ENCODE measurements at places on chromosomes 16 and 17.
A peak's percentile ranks its signal among the peaks of the same experiment; 100 is the strongest.

DNA sequence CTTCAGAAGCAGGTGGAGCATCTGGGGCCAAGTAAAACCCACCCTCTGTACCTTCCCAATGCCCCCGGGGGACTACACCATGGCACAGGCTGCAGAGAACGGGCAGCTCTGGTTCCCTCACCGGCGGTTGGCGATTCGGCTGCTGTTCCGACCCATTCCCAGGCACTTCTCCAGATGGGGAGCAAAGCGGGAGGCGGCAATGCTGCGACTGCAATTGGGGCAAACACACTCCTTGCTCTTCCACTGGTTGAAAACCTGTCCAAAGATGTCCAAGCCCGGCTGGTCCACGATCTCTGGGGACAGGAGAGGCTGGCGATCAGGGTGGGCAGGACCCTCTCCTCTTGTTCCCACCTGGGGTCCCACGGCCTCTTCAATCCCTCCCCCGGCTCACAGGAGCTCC, 2.6 kb downstream of the ATXN7L3 start:
- no peak for DNase-seq

DNA sequence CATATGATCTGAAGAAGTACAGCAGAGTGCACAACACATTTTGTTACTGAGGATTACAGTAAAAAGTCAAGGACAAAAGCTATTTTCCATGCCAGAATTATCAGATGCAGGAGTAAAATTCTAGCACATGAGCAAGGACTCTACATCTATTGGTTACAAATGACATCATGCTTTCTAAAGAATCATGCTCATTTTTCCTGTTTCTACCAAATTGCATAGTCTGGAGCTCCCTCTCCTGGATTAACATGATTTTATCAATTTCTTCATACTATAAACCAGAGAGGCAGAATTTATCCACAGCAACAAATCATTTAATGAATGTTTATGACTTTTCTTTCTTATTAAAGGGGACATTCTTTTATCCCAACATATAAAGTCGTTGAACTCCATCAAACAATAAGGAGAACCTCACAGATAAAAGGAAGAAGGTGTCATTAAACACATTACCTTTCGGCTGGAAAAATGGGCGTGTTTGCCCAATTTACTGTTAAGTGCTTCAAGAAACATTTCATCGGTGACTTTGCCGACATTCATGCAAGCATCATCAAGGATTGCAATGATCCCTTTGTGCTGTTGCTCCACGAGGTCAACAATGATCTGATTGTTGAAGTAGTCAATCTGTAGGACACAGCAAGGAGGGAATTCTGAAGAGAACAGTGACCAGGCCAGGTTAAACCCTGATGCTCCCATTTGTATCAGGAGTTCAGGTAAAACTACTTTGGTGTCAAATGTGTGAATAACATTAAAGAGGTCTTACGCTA, 121.7 kb downstream of the MYO1D start:
- DNase-seq, result no peak

DNA sequence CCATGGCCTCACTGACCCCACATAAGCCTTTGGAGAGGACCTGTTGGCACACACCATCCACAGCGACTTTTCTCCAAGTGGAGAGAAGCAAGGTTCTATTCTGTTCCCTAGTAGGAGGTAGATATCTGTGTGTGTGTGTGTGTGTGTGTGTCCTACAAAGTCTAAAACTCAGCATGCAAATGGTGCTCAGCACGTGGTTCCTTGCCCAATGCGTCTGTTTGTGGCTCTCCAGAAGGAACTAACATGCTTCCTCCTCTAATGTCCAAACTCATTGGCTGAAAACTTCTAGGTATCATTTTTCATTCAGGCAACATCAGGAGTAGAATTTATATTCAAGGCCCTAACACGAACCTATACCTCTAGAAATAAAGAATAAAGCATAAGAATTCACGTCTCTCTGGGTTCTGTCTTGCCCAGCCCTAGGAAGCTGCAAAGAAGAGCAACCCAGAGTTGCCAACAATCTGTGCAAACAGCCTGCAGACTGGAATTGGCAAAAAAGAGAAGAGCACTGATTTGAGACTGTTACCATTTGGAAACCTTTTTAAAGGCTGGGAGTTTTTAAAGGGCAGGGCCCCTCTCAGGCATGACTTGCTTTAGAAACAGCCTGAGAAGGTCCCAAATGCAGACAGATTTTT, 25.5 kb downstream of the MAP3K14 start:
- no peak for DNase-seq

- no peak for DNase-seq
Measured at GRCh38 chr17:81451823-81452222, 56.6 kb downstream of the BAHCC1 start.

DNA sequence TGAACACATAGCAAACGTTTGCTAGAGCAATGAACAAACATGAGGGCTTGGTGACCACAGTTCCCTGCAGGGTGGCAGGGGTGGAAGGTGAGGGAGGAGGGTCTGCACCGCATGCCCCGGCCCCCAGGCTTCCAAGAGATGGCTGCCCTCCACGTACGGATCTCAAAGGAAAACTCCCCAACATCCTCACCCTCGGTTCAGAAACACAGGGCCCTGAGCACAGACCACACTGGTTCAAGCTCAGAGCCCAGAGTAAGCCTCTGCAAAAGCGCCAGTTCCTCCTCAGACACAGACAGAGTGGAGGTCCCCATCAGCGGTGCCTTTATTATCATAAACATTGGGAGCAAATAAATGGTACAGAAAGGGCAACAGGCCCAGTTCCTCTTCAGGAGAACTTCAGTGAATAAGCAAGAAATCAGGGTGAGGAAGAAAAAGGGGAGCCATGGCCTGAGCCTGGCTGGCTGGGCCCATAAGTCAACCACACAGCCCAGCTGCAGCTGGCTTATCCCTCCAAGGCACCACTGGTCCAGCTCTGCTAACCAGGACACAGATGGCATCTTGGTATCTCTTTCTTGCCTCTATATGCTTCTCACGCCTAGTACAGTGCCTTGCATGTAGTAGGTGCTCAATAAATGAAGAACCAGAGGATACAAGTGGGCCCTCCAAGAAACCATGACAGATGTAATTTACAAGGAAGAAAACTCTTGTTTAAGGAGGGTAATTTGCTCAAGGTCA, 11.0 kb downstream of the MPO start:
- no peak for DNase-seq

- DNase-seq, result no peak
Measured at GRCh38 chr16:82108774-82109173, 61.2 kb downstream of the MPHOSPH6 start.

DNA sequence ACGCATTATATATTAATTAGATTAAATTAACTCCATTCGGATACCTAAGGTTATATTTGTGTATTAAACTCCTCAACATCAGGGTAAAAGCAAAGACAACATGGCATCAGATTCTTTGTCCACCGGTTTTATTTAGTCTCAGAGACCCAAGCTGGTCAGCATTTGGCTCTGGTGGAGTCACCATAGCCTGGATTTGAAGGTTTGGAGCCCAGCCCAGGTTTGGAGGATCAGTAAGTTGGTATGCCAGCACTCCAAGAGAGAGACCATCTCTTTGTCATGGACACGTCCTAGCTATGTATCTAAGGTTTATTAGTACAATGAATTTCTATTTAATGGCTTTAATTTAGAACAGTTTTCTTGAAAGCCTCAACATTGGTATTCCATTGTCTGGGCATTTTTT, 328.4 kb upstream of the RBFOX1 start:
- DNase-seq, result no peak

DNA sequence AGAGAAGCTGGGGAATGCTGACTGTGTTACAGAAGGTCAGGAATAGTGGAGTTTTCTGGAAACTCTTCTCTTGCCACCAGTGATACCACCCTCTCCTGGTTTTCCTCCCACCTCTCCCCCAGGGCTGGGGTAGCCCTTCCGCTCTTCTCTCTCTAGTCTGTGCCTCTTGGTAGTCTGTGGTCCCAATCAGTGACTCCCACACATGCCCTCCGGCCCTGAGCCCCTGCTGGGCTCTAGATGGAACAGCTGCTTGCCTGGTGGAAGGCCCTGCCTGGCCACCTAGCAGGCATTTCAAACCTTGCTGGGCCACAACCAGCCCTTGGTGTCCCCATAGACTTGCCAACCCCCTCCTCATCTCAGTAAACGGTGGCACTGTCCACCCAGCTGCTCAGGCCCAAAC, 15.2 kb upstream of the MTSS2 start:
- DNase-seq, result no peak

DNA sequence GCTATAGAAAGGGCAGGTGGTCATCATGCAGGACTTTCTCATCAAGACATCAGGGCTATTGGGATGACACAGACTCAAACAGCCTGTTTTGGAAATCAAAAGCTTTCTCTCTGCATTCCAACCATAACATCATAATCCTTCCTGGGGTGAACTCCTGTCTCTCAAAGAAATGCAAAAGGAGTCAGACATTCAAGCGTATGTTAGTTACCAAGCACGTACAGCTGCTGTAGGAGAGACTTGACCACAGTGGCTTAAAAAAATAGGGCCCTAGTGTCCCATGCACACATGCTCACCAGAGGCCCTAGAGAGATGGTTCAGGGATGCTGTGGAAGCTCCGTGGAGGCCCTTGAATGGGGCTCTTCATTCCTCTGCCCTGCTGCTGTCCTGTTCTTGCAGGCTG, 24.6 kb upstream of the FOXF1 start:
- no peak for DNase-seq

- no peak for DNase-seq
Measured at GRCh38 chr17:74547736-74548135, 1.8 kb upstream of the CD300C start.

DNA sequence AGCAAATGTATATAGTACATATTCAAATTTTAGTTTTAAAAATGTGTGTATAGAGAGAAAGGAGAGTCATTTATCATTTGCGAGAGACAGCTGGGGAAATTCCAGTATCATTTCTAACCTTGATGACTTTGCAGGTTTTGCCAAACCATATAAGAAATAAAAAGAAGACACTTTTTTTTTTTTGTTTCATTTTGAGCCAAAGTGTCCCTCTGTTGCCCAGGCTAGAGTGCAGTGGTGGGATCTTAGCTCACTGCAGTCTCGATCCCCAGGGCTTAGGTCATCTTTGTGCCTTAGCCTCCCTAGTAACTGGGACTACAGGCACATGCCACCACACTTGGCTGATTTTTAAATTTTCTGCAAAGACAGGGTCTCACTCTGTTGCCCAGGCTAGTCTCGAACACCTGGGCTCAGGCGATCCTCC, 38.4 kb upstream of the VWA3A start:
- no peak for DNase-seq

DNA sequence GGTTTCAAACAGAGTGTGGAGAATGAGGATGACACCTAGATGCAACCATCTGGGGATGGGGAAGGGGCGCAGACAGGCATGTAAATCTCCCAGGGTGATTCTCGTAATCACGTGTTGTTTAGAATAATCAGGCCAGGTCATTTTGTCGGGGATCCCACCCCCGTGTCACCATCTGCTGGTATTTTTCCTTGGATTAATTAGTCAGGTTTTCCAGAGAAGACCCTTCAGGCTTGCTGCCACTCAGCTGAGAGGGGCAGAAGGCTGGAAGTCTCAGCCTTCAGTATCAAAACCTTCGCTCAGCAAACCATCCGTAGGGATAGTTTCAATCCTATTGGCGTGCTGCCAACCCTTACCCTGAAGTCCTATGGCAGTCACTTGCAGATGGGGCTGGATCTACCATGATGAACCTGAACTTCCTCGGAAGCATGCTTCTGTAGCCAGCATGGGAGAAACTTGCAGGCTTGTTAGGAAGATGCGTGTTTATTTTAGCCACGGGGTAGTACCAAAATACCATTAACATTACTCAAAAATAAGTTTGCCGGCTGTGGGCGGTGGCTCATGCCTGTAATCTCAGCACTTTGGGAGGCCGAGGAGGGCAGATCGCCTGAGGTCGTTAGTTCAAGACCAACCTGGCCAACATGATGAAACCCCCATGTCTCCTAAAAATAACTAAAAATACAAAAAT, 7.5 kb upstream of the ADCY9 start:
- no peak for DNase-seq

GRCh38 chr16:63714876-63715275, 1407.0 kb downstream of the CDH11 start:
- DNase-seq, result no peak

GRCh38 chr17:32854832-32855389, 22.0 kb downstream of the MYO1D start:
- no peak for DNase-seq

GRCh38 chr16:54268340-54268739, 18.2 kb downstream of the IRX3 start:
- no peak for DNase-seq

- DNase-seq, result no peak
Measured at GRCh38 chr17:49762151-49762941, 1.6 kb downstream of the FAM117A start.

DNA sequence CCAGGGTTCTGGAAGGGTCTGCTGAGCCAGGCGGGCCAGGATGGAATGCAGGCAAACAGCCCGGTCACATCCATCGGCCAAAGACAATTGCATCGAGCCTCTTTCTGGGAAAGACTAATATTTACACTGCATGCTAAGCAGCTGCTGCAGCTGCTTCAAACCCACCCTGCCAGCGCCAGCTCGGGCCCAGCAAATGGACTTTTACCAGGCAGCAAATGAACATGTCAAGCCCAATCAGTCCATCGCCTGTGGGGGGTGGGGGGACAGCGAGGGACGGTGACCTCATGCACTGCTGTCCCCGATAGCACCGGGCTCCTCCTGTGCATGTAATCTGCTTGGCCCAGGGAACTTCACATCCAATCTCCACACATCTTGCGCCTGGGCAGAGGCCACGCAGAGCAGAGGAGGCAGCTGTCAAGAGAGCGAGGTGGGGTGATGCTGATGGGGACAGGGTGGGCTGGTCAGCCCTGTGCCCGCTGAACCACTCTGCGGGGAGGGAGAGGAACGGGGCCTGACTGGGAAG, 39.4 kb upstream of the CDH5 start:
- no peak for DNase-seq

GRCh38 chr17:77107506-77108433, 33.0 kb upstream of the SEC14L1 start:
- DNase-seq, result peak; percentile 21

GRCh38 chr17:74361230-74362068, at the start of gene BTBD17:
TSS of gene BTBD17 (minus strand) at chr17:74361868. CDS start at chr17:74361819, 49 bp downstream.
- DNase-seq, result peak; percentile 30

DNA sequence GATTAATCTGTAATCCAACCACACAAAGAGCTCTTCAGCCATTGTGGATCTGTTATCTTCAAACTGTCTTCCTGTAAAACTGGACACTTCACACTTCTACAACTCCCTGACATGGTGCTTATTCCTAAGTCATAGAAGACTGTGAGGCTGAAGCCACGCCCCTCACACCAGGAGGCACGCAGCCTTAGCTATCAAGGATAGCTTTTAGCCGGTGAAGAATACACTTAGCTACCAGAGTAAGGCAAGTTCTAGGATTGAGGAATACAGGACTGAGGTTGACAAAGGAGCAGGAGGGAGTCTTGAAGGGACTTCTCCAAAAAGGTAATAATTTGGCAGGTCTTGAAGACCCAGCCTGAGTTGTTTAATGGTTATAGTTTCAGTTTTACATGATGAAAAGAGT, 79.8 kb upstream of the GAS7 start:
- no peak for DNase-seq

- no peak for DNase-seq
Measured at GRCh38 chr16:50298591-50299507, 32.5 kb downstream of the ADCY7 start.

- DNase-seq, result no peak
Measured at GRCh38 chr16:82658796-82659195, 32.0 kb downstream of the CDH13 start.

GRCh38 chr17:10648381-10648780, 8.7 kb downstream of the MYH3 start:
- no peak for DNase-seq

All from activated gamma-delta T cell treated with Interleukin-2 at 50 U/mL for 16 hours (primary cell).